ENCODE measurements at places on chromosomes 1 and 21. TPM values are rescaled to one million over a fixed set of nuclear protein-coding genes. Genes with fewer than 3 reads are reported as not detected.

Gene CNIH3
- total RNA-seq, result 0.72 TPM

Gene KRTAP19-1
- not detected for total RNA-seq

Gene VAMP4
- 7.8 TPM for total RNA-seq

Gene DYNLT4
- total RNA-seq, result 0.22 TPM

Gene NMNAT2
- 0.72 TPM for total RNA-seq

Gene SPRR1B
- total RNA-seq, result not detected

Gene GPATCH4
- total RNA-seq, result 26.1 TPM

Gene TNFSF4
- 33.5 TPM for total RNA-seq

Gene MANEAL
- 0.43 TPM for total RNA-seq

Measured in thoracic aorta endothelial cell (primary cell).